ENCODE measurements at places on chromosomes 7 and 10.

DNA sequence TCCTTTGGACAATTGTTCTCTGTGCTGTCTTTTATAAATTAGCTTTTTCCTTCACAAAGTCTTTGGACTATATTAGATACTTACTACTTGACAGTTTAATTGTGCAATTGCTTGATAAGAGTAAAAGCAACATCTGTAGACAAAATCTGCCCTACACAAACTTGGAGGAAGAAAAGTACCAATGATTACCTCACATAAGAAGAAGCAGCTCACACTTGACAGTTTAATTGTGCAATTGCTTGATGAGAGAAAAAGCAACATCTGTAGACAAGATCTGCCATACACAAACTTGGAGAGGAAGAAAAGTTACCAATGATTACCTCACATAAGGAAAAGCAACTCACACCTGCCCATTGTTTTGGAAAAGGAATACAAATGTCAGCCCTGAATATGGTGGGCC is 17.1 kb upstream of the SCIN start:
- no peak for DNase-seq

- no peak for DNase-seq
These were observed 75.8 kb downstream of the ZMIZ1 start for GRCh38 chr10:79144351-79145173.

GRCh38 chr7:81903115-81903514 is 133.3 kb upstream of the HGF start:
- DNase-seq, result no peak

DNA sequence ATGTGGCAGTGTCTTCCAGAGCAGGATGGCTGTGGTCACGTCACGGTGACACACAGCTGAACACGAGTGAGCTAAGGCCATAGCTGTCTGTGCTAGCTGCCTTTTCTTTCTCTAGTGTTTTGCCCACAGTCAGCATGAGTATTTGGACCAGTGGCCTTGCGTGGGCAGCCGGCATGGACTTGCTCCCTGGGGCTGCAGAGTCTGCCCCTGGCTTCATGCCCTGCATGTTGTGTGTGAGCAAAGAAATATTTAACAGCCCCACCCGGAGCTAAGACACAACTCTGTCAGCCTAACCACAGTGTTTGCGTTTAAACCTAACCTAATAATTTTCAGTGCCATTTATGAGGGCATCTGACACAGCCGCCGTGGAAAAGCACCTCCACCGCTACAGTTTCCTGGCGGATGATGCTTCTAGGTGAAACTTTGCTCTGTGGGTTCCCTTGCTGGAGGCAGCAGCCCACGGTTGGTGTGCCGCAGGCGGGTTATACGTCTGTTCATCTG is 14.6 kb downstream of the CHST12 start:
- DNase-seq, result no peak

DNA sequence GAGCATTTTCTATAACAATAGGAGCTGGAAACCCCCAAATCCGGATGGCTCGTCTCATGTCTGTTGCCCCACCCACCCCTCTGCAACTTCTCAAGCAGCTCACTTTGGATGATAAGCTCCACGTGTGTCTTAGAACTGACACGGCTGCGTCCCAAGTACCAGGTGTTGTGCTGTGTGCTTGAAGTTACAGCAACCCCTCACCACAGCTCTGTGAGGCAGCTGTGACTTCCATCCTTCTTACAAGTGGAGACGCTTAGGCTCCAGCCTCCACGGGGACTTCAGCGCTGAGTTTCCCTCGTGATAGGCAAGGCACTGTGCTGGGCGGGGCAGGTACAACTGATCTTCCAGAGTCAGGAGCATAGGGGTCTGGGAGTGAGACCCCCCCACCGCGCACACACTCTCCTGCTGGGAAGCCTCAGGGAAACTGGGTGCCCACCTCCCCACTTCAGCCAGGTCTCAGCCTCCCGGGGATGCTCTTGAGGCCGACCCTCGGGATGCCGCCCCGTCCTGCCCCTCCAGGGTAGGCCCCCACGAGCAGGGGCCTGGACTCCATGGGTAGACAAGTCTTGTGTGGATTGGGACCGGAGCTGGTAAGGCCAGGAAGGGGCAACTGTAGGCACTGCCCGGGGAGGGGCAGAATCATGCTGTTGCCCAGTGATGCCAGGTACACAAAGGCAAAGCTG is 31.4 kb downstream of the EN2 start:
- DNase-seq, result no peak
